Dermis microvascular lymphatic vessel endothelial cell (primary cell): ENCODE measurements at places on chromosomes 12 and 14.

GRCh38 chr14:92426237-92426636, 87.3 kb upstream of the RIN3 start:
- DNase-seq: no peak

- no peak for DNase-seq
Measured at GRCh38 chr14:104355101-104356019, 217.0 kb downstream of the KIF26A start.

GRCh38 chr12:67649570-67650387, 1.2 kb downstream of the DYRK2 start:
- DNase-seq: no peak

GRCh38 chr12:2261708-2262107, 208.9 kb downstream of the CACNA1C start:
- DNase-seq: no peak

- DNase-seq: peak; percentile 62
Measured at GRCh38 chr12:120361506-120362208, 7.3 kb downstream of the MSI1 start.

DNA sequence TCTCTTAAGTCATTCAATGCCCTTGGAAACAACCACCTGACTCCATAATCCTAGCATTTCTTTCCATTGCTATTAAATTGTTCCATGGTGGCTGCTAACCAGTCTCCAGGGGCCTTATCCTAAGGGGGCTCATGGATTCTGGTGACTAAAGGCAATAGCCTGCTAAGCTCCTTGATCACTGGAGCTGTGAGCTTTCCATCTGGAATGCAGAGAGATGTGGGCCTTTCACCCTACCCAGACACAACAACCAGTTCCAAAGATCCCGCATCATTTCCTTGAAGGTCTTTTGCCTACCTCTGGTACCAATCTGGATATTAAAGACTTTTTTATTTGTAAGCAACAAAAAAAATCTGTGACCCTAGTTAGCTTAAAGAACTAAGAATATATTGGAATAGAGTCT, 32.9 kb downstream of the NDUFA12 start:
- DNase-seq: no peak
